ENCODE measurements at places on chromosomes 12 and 14.

GRCh38 chr12:57726151-57726883 is 12.2 kb downstream of the AGAP2 start:
- peak; percentile 66 for DNase-seq

DNA sequence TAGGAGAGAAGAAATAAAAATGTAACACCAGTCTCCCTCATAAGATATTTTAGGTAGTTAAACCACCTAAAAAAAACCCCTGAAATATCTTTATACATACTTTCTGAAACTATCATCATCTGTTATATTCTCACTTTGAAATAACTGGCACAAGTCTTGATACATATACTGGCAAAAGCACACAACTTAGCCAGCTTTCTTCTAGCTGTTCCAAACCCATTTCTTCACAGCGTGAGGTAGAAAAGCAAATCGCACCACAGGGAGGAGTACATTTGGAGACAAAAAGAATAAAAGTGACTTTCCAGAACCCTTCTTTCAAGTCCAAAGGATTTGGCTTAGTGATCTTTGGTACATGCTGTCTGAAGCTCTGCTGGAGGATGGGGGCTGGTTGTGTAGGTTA is 78.5 kb downstream of the RERG start:
- no peak for DNase-seq

- DNase-seq, result no peak
Measured at GRCh38 chr12:47190905-47191304, 111.1 kb upstream of the AMIGO2 start.

DNA sequence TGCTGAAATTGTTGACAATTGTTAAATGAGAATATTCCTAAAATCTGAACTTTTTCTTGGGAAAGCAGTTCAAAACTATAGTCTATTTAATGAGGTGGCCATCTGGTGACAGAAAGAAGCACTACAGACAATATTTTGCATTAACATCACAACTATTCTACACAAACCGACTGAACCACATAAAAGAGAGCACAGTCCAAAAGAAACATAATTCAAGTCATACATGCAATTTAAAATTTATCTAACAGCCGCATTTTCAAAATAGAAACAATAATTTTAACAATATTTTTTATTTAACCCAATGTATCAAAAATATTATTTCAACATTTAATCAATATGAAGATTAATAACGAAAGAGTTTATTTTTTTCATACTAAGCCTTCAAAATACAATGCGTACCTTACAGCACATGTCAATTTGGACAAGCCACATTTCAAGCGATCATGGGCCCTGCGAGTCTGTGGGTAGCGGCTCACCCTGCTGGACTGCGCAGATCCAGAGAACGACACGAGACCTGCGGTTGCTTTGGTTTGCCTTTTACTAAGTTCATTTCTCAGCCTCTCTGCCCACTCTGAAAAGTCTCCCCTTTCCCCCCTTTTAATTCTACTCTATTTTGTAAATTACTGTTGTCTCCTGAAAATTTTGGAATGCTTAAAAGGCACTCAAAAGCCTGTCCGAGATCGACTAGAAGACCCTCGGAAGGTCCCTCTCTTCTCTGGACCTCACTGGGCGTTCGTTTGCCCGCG is 947 bp upstream of the LRRC9 start:
- DNase-seq, result peak; percentile 25

- DNase-seq, result no peak
Measured at GRCh38 chr14:75234173-75235115, 44.2 kb upstream of the FOS start.

- peak; percentile 57 for DNase-seq
Measured at GRCh38 chr12:127548123-127548553, 718.8 kb upstream of the TMEM132C start.

- DNase-seq, result peak; percentile 2
Measured at GRCh38 chr12:111597831-111598636, 1.1 kb downstream of the ATXN2 start.

DNA sequence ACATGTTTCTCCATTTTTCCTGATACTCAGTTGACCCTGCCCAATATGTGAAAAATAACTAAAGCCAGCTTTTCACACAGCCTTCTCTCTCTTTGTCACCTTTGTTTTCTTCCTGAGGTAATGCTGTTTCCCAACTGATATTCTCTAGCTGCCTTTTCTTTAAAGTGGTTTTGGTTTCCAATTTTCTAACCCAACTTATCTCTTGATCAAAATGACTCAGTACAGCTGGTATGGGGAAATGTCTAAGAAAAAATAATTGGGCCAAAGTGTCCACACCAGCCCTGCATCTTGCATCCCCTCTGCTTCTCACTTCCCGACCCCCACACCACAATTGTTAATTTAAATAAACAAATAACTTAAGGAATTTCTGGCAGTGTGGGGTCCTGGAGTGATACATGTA is 193.8 kb downstream of the SYT1 start:
- DNase-seq, result no peak

- no peak for DNase-seq
Measured at GRCh38 chr12:27491226-27491625, 32.8 kb upstream of the PPFIBP1 start.

DNA sequence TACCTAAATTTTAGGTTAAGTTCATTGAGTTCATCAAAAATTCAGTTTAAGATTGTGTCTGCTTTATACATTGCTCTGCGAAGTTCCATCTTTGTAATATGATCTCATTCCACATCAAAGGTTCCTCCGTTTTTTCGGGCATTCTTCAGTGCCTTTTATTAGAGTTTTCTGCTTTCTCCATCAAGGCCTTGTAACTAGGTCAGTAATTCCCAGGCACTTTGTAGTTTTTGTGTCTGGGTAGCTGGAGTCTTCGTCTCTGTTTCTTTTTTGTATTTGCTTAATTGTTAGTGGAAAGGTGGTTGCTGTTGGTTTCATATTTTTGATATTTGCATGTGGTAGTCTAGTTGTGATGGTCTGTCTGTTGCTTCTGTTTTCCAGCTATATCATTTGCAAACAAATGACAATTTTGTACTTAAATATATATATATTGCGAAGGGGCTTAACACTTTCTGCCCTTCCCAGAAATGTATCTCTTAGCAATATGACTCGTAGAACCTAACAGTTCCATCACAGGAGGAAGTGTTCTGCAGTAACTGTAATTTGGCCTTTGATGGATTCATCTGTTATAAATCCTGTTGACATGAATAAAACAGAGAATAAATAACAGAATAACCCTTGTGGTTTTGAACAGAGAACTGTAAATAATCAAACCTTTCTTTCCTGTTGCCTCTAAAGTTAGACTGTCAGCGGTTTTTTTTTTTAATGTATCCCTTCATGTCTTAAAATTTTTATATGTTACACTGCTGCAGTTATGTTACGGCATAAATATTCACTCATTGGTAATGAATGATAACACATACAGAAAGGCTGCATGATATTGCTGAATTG is 88.4 kb upstream of the DYNC1H1 start:
- DNase-seq, result no peak

DNA sequence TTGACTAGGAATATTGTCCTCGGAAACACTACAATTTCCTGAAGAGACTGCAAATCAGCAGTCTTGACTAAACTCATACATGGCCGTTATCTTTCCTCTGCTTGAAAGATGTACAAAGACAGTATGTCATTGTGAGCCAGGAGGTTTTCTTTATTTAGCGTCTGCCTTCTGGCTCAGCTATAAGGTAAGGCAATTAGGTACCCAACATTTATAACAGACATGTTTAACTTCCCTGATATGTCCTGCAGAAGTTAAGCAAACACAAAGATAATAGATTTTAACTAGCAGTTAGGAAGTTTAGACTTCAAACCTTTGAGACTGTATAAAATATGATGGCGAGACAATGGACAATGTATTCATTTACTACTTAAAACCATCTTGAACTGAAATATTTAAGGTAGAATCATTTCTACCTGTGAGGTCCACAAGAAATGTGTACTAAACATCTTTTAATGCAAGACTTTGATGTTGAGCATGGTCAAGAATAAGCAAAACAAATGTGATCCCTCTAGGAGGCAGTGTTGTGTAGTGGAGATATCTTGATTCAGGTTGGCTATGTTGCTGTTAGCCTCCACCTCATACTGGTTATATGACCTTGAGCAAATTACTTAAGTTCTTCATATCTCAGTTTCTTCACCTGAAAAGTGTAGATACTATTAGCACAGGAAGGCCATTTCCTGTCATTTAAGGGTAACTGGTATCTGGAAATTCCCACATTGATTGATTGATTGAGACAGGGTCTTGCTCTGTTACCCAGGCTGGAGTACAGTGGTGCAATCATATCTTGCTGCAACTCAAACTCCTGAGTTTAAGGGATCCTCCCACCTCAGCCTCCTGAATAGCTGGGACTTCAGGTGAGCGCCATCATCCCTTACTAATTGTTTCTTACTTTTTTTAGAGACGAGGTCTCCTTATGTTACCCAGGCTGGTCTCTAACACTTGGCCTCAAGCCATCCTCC is 96.3 kb upstream of the EEA1 start:
- peak; percentile 14 for DNase-seq

DNA sequence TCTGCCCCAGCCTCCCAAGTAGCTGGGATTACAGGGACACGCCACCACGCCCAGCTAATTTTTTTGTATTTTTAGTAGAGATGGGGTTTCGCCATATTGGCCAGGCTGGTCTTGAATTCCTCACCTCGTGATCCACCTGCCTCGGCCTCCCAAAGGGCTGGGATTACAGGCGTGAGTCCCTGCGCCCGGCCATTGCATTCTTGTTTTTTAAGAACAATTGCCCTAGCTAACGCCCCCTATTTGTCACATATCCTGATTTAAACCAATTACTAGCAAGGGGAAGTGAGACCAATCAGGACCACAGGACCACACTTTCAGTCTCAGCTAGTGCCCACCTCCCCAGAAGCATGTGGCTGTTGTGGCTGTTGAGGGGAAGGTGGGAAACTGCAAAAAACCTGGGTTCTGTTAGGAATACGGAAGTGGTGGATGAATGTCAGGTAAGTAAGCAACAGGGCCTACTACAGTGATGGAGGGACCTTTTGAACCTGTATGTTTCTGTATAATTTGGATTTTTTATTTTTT is 37.8 kb upstream of the NFYB start:
- no peak for DNase-seq
